GM23248 (cell line): ENCODE measurements at places on chromosomes 16 and 17. TPM values are rescaled to one million over a fixed set of nuclear protein-coding genes. Genes with fewer than 3 reads are reported as not detected.
A peak's percentile ranks its signal among the peaks of the same experiment; 100 is the strongest.

CEP295NL gene
- 0.14 and 0.35 TPM in 2 replicates for polyA plus RNA-seq

MYH13 gene
- polyA plus RNA-seq: 0.03 TPM in 1 of 2 replicates, not detected in the other

KRTAP2-3 gene
- polyA plus RNA-seq: 54.3 and 55.2 TPM in 2 replicates

TNFSF13 gene
- polyA plus RNA-seq: 1.4 and 2.0 TPM in 2 replicates

SDK2 gene
- polyA plus RNA-seq: 0.03 TPM in 1 of 2 replicates, not detected in the other

KRT16 gene
- polyA plus RNA-seq: 0.90 and 1.2 TPM in 2 replicates

LLGL1 gene
- 3.4 and 3.5 TPM in 2 replicates for polyA plus RNA-seq

NOS2 gene
- polyA plus RNA-seq: not detected in 2 replicates

KLHL36 gene
- 18.1 and 20.5 TPM in 2 replicates for polyA plus RNA-seq

HBM gene
- polyA plus RNA-seq: not detected in 2 replicates

RGS9 gene
- polyA plus RNA-seq: 0.76 TPM in 1 of 2 replicates, not detected in the other

SUPT4H1 gene
- polyA plus RNA-seq: 88.7 and 92.1 TPM in 2 replicates

ATXN7L3 gene
- polyA plus RNA-seq: 9.8 and 10.0 TPM in 2 replicates

LITAFD gene
- not detected in 2 replicates for polyA plus RNA-seq

WNT9B gene
- polyA plus RNA-seq: not detected in 2 replicates

GRCh38 chr16:81673432-81673831 lies 105.7 kb upstream of the PLCG2 start:
- DNase-seq: no peak

- DNase-seq: no peak
Observed at GRCh38 chr17:38898812-38899348, 26.5 kb upstream of the LASP1NB start.

GRCh38 chr16:85856585-85856984 lies 42.4 kb upstream of the IRF8 start:
- no peak for DNase-seq

DNA sequence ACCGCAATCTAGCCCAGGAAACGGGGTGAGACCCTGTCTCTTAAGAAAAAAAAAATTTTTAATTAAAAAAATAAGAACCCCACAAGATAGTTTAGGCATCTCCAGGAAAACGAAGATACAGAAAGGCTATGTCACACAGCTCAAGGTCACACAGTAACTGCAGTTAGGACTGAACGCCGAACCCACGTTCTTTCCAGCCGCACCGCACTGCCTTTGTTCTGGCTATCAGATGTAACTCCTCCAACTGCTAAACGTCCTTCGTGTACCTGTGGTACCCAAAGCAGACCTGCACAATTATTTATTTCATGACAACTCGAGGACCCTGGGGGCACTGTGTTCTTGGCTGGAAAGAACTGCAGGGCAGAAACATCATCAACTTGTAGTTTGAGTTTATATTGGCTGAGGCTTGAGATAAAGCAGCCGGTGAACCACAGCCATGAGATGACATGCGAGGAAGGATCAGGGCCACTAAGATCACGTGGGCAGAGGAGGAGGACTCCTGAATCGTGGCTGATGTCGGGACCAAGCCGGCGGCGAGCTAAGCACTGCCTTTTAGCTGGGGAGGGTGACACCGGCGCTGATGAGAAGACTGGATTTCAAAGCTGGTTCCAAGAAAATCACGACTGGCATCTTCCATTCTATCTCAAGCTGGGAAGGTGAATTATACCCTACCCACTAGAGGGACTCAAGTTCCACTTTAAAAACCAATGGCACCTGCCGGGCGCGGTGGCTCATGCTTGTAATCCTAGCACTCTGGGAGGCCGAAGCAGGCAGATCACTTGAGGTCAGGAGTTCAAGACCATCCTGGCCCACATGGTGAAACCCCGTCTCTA lies 20.7 kb upstream of the MNT start:
- no peak for DNase-seq

- DNase-seq: peak; percentile 92
Observed at GRCh38 chr16:75648265-75649076, 898 bp downstream of the TERF2IP start.

GRCh38 chr17:67532326-67532871 lies 155.3 kb downstream of the PITPNC1 start:
- DNase-seq: no peak

GRCh38 chr17:58525239-58525638 lies 10.8 kb upstream of the MTMR4 start:
- DNase-seq: peak; percentile 89

GRCh38 chr17:61574542-61575351 lies 16.3 kb downstream of the NACA2 start:
- peak; percentile 66 for DNase-seq

- DNase-seq: no peak
Observed at GRCh38 chr16:68644296-68644695, 814 bp upstream of the CDH3 start.

GRCh38 chr16:72295914-72296313 lies 124.0 kb upstream of the PMFBP1 start:
- no peak for DNase-seq

DNA sequence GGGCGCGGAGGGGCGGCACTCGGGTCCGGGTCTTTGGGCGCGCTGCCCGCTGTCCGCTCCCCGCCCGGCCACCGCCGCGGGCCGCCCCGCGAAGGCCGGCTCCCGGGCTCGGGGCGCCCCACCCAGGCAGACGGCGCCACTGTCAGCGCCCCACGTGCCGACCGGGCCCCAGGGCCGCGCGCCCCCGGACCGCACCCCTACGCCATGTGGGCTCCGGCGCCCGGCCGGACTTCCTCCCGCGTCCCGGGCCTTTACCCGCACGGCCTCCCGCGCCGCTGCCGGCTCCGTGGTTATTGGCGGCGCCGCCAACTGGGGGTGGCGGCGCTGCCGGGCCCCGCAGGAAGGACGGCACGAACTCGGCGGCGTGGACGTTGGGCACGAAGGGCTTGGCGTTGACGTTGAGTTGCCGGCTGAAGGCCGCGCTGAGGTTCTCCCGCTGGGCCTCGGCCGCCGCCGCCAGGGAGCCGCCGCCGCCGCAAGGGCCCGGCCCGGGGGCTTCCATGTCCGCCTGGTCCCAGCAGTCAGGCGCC lies 577 bp downstream of the GSPT1 start:
- peak; percentile 74 for DNase-seq

GRCh38 chr17:57636985-57637665 lies 108.0 kb downstream of the CCDC182 start:
- DNase-seq: no peak

DNA sequence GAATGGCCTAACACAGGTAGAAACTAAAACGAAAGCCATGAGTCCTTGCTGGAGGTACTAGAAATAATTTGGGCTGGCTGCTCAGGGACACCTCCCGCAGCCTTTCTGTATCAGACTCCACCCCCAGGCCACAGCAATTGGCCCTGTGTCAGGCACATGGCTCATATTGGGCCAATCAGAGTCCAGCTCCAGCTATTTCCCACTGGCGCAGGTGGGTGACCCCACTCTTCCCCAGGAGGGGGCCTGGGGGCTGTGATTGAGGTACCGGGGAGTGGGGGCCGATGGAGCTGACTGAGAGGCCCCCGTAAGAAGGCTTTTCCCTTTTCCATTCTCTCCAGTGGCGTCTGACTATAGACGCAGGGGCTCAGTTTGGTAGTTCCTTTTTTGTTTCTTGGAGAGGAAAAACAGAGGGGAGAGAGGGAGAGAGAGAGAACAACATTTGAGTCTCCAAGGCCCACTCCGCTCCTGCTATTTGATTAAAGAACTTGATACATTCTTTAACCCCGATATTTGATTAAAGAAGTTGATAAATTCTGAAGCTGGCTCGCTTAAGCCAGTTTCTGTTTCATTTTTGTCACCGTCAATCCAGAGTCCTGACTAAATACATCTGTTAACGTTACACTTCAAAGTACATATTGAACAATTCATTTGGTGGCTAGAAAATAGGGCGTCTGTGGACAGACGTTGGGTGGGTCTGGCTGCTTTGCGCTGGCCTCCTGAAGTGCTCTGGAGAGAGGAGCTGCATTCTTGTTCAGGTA lies 26.3 kb downstream of the FOXL1 start:
- DNase-seq: no peak

DNA sequence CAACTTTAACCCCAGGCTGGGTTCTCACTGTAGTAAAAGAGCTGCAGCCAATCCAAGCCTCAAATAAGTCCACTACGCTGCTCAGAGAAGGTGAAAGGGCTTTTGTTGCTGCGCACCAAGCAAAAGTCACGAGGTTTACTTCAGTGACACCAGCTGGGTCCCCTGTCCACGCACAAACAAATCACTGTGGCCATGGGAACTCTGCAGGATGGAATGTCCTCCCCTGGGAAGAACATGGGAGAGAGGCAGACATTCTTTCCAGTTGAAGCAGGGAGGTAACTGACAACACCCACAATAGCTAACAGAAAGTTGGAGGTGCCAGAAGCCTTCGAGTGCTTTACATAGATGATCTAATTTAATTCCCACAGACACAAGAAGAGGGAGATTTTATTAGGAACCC lies 181.9 kb downstream of the PMP22 start:
- DNase-seq: peak; percentile 5

DNA sequence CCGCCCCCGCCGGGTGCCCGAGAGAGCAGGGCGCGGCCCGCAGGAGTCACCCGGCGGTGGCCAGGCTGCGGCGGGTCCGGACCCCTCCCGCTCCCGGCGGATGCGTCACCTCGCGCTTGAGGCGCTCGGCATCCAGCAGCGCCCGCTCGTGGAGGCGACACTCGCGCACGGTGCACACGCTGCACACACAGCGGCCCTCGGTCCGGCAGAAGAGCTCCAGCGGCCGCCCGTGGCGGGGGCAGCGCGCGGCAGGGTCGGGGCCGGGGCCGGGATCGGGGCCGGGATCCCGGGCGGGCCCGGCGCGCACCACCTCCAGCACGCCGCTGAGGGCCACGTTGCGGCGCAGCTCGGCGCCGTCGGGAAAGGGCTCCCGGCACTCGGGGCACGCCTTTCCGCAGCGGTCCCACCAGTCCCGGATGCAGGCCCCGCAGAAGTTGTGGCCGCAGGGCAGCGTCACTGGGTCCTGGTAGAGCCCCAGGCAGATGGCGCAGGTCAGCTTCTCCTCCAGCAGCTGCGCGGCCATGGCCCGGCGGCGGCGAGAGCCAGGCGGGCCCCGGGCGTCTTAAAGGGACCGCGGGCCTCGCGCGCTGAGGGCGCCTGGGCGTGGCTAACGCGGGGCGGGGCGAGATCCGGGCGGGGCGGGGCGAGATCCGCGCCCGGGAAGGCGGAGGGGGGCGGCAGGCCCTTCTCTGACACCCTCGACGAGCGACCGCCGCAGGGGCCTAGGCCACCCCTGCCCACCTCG lies at the start of gene TRIM65:
Gene TRIM65 (minus strand): TSS at position 537 of the 745 bp plus-strand sequence. CDS start 14 bp downstream, at position 523.
- DNase-seq: peak; percentile 97

- no peak for DNase-seq
Observed at GRCh38 chr16:19649980-19650379, 68.0 kb downstream of the KNOP1 start.

- DNase-seq: no peak
Observed at GRCh38 chr17:34842235-34842634, 119.0 kb downstream of the CCT6B start.

GRCh38 chr16:85851034-85851785 lies 47.8 kb upstream of the IRF8 start:
- DNase-seq: no peak

DNA sequence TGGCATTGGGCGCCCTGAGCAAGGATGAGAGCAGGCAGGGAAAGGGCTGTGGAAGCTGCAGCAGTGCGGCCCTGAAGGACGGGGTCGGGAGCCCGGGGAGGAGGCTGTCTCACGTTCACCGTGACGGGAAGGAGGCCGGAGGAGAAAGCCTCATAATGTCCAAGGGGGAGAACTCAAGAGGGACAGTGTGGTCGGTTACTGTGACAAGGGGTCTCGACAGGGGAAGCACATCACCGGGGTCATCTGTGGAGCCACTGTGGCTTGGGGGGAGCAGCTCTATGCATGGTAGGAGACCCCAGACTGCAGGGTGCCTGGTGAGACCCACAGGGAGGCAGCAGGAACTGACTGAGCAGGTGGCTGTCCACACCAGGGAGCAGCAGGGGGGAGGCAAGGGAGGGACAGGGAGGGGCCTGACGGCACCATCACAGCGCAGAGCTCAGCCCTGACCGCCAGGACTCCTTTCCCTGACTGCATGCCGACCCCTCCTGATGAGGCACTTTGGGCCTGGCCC lies 154.6 kb upstream of the CHMP6 start:
- no peak for DNase-seq

GRCh38 chr17:6872936-6873335 lies 41.4 kb upstream of the TEKT1 start:
- DNase-seq: no peak

DNA sequence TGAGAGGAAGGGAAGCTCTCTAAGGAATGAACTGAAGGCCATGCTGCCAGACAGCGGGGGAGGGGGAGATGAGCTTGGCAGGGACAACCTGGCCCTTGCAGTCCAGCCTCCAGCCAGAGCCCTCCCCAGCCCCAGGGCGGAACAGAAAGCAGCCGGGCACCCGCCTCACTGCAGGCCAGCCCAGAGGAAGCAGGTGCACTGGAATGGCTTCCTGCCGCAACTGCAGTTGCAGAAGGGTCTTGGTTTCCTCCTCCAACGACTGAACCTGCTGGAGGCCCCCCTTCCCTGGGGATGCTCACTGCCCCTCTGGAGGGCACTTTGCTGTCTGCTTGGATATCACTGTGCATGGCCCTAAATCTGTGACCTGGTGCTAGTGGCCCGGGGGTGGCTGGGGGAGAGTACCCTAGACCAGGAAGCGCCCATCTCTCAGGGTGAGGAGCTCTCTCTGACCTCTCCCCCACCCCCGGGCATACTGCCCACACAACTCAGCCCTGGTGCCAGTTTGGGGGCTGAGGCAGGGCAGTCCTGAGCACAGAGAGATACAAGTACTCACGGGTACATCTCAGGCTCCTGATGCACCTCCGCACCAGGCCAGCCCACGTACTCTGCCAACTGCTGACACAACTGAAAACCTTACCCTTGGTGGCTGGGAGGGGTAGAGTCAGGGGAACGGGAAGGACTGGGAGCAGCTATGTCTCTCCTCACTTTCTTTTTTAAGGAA lies 41.1 kb downstream of the MYO18A start:
- peak; percentile 47 for DNase-seq

- peak; percentile 8 for DNase-seq
Observed at GRCh38 chr16:6081320-6081976, 983.9 kb upstream of the EEF2KMT start.
